ENCODE measurements at places on chromosomes 4 and X. TPM values are rescaled to one million over a fixed set of nuclear protein-coding genes. Genes with fewer than 3 reads are reported as not detected.
A peak's percentile ranks its signal among the peaks of the same experiment; 100 is the strongest.

The SSX4B gene
- not detected for total RNA-seq

- no peak for DNase-seq
Measured at GRCh38 chr4:151035911-151036310, 20.8 kb upstream of the LRBA start.

GRCh38 chrX:115311601-115312001 lies 22.1 kb downstream of the LUZP4 start:
- DNase-seq, result peak; percentile 59

GRCh38 chr4:158155656-158156356 lies 17.0 kb downstream of the GASK1B start:
- DNase-seq, result no peak

GRCh38 chr4:5992828-5993321 lies 25.4 kb downstream of the C4orf50 start:
- DNase-seq, result no peak

DNA sequence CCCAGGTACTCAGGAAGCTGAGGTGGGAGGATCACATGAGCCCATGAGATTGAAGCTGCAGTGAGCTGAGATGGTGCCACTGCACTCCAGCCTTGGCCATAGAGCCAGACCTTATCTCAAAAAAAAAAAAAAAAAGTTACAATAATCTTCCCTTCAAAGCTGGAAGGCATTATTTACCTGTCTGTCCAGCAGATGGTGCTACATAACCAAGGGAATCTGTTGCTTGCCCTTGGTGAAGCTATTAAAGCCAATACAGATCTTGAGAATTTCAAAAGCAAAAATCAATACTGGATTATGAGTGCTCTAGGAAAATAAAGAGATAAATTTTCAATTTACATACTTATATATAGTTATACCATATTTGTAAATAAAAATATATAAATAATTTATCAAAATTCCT lies 25.9 kb downstream of the PKD2 start:
- no peak for DNase-seq

GRCh38 chrX:54930291-54931049 lies 9.8 kb downstream of the TRO start:
- DNase-seq, result no peak
